NCI-H2227 treated with DMSO at 0.1 percent for 48 hours (cell line): ENCODE measurements at places on chromosomes 16 and 17.

- no peak for DNase-seq
Observed at GRCh38 chr16:30354423-30355143, 525 bp downstream of the CD2BP2 start.

GRCh38 chr16:66695935-66696668 is 441 bp downstream of the CMTM4 start:
- no peak for DNase-seq

GRCh38 chr16:58644765-58645487 is 15.3 kb upstream of the CNOT1 start:
- no peak for DNase-seq

GRCh38 chr16:1030473-1030901 is 42.1 kb upstream of the SSTR5 start:
- DNase-seq: no peak

GRCh38 chr17:79937391-79938335 is 98.0 kb downstream of the TBC1D16 start:
- DNase-seq: no peak

GRCh38 chr16:11029948-11030347 is 85.6 kb downstream of the CLEC16A start:
- DNase-seq: no peak

GRCh38 chr17:76336756-76337412 is 16.8 kb downstream of the PRPSAP1 start:
- no peak for DNase-seq

GRCh38 chr16:67598527-67598926 is 36.2 kb downstream of the CTCF start:
- no peak for DNase-seq

GRCh38 chr16:27628241-27628942 is 78.4 kb downstream of the KATNIP start:
- DNase-seq: peak; percentile 88

GRCh38 chr17:18951941-18952842 is at the start of gene SLC5A10:
SLC5A10 (plus strand) TSS chr17:18952165; CDS start chr17:18952206, 41 bp downstream.
- DNase-seq: no peak

DNA sequence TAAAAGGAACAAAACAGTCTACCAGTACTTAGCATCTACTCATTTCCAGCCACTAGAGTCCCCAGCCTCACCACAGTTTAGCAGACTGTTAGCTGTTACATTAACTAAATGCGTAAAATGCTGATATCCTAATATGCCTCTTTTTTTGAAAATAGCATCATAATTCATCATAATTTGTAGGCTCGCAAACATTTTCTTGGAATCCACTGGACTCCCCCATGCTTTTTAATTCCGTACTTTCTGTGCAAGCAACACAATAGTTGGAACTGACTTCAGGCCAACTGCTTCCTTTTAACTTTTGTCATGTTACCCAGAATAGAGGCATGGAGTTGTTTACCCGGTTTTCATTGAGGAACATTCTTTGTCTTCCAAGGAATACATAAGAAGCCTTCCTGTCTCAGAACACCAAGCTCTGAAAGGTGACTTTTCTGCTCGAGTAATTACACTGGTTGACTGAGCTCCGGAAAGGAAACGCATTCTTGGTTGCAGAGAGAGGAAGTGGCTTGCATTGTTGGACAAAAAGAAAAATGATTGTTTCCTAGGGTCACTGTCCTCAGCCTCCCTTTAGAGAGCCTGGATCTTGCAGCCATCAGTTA is 30.9 kb upstream of the SEC14L1 start:
- no peak for DNase-seq

DNA sequence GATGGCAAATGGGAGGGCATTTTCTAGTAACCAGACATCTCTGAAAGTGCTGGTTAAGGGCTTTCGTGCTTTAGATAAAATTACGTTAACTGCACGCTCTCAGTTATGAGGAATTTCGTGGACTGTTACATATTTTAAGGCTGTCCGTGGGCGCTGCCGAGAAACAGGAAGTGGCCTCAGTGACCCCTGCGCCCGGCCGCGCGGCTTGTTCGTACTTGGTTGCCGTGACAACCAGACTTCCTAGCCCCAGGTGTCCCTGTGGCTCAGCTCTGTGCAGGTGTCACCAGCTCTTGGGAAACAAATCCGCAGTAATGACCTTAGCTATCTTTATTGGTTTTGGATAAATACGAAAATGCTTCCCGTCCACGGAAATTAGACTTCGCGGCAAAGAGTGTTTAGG is 52.7 kb downstream of the LMF1 start:
- no peak for DNase-seq

GRCh38 chr17:73610331-73610911 is 33.8 kb downstream of the SDK2 start:
- DNase-seq: no peak

- no peak for DNase-seq
Observed at GRCh38 chr17:64443086-64443760, 5.7 kb upstream of the MILR1 start.
